ENCODE measurements at places on chromosomes 6 and 20. TPM values are rescaled to one million over a fixed set of nuclear protein-coding genes. Genes with fewer than 3 reads are reported as not detected.

WFDC10B gene
- total RNA-seq, result 1.9 TPM

ADGRF4 gene
- total RNA-seq, result 6.5 TPM

MYO6 gene
- total RNA-seq, result 81.1 TPM

APCDD1L gene
- total RNA-seq, result 2.3 TPM

CCDC170 gene
- 1.7 TPM for total RNA-seq

ASIP gene
- 0.70 TPM for total RNA-seq

DNA sequence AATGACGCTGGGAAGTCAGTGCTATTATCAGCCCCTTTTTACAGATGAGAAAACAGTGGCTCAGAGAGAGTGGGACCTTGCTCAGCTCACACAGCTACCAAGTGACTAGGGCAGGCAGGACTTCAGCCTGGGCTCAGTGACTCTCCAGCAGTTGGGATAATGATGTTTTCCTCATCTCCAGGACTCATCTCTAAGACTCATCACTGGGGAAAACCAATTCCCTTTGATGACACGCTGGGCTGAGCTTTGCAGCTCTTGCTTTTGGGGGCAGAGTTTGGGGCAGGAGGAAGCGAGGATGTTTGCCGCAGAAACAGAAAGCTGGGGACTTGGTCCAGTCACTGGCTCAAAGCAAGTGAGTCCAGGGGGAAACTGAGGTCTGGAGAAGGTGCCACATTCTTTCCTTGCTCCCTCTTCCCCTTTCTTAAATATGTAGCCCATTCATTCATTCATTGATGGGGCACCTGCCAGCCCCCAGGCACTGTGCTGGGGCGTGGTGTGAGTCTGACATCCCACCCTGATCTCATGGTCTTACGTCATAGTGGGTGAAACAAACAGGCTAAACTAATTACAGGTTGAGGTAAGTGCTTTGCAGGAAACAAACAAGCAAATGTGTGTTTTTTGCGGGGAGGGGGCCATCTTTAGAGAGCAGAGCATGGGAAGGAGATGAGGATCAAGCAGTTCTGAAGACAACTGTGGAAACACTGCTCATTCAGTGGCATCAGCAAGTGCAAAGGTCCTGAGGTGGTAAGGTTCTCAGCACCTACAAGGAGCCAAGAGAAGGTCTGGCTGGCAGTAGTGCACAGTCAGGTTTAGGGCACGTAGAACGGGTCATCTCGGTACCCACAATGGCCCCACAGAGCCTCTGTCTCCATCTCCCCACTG lies 74.4 kb upstream of the PMEPA1 start:
- DNase-seq, result no peak

DNA sequence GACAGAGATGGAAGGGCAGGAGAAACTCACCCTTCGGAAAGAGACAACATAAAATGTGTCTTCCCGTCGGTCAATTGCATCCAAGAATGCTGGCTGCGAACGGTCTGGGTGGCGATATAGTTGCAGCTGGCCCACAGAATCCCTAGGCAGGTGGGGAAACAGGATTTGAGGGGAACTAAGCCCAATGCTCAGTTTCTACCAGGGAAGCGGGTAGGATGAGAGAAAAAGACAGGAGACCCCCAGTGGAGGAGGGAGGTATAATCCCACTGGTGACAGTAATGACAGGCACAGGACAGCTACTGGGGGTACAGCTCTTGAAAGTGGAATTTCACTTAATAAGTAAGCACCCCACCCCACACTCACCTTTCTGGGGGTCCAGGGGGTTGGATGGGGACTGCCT lies 7.5 kb upstream of the TNXB start:
- no peak for DNase-seq

GRCh38 chr6:167493976-167494697 lies 169.3 kb downstream of the TTLL2 start:
- no peak for DNase-seq

DNA sequence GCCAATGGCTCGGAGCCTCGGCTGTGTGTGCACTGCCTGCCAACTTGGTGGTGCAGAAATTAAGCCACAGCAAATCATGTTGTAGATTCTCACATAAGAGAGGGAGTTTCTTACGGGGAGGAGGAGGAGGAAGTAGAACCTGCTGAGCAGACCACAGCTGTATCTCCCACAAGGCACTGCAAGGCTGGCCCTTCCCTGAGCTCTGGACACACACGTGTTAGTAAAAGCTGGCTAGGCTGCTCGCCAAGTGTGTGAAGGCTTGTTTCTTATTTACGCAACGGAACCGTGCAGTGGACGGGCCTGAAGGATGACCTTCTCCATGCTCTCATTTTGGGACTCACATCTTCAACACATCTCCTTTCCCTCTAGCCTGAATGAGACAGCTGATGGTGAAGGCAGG lies 15.7 kb upstream of the QKI start:
- DNase-seq, result no peak

DNA sequence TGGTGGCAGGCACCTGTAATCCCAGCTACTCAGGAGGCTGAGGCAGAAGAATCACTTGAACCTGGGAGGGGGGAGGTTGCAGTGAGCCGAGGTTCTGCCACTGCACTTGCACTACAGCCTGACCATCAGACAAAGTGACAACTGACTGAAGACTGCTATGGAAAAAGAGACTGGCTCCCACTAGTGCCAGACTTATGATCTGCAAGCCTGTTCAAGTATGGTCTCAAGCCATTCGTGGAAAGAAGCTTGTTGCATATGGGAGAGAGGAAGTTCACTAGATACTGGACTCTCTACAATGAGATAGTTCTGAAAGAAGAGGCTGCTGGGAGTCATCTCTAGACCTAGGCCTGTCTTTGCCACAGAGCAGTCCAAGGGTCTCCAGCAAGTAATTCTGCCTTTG lies 26.7 kb downstream of the MDN1 start:
- DNase-seq, result no peak

DNA sequence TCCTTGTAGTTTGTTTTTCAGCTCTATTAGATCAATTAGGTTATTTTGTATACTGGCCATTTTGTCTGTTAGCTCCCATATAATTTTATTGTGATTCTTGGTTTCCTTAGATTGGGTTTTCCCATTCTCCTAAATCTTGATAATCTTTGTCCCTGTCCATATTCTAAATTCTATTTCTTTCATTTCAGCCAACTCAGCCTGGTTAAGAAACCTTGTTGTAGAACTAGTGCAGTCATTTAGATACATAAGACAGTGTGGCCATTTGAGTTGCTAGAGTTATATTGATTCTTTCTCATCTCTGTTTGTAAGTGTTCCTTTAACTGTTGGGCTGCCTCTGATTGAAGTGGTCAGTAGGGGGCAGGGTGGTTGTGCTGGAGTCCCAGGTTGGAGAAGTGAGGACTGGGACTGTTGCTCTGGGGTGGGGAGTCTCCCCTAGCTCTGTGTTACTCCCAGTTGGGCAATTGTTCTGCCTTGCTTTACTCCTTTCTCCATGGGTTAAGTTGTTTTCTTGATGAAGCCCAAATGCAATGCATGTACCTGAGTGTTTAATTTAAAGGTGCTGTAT lies 98.8 kb upstream of the NRN1 start:
- DNase-seq, result no peak

DNA sequence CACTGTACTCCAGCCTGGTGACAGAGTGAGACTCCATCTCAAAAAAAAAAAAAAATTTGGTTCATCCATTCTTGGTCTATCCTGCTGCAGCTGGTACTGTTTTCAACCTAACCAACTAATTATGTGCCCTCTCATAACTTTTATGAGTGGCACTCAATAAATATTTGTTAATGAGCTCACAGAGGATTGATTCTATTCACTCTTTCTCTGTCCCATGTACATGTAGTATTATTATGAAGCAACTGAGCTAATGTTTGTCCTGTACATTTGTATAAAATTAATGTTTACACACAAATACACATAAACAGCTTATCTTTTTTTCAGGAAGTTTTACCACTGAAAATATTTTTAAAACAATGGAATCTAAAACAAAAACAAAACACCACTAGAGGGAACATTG lies 10.1 kb downstream of the RIPOR2 start:
- no peak for DNase-seq

DNA sequence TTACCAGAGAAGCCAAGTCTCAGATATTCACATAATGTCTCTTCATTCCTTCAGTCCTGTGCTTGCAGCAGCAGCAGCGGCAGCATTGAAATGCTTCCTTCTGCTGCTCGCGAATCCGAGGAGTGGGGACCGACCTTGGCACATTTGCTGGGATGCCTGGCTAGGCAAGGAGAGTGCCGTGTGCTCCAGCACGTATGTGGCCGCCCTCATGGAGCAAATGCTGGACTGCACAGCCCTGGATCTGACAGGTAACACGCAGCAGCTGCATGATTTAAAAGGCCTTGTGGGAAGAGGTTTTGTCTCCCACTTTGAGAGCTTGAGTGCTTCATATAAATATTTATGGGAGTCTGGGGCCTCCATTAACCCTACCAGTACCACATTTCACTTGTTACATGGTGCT lies 9.9 kb downstream of the MAFB start:
- DNase-seq, result no peak

GRCh38 chr20:13262671-13263360 lies 41.7 kb downstream of the ISM1 start:
- no peak for DNase-seq

DNA sequence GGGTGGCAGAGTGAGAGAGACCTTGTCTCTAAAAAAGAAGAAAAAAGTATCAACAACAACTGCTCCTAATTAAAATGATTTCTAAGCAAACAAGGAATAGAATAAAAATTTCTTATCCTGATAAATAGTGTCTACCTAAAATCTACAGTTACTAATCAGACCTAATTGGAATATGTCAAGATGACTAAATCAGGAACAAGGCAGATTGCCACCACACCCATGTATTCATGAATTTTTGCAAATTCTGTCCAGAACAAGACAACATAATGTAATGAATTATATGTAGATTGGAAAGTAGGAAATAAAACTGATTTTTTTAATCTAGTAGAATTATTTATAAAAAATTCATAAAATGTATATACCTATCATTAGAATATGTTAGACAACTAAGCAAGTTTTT lies 339.8 kb downstream of the NKAIN2 start:
- DNase-seq, result no peak

DNA sequence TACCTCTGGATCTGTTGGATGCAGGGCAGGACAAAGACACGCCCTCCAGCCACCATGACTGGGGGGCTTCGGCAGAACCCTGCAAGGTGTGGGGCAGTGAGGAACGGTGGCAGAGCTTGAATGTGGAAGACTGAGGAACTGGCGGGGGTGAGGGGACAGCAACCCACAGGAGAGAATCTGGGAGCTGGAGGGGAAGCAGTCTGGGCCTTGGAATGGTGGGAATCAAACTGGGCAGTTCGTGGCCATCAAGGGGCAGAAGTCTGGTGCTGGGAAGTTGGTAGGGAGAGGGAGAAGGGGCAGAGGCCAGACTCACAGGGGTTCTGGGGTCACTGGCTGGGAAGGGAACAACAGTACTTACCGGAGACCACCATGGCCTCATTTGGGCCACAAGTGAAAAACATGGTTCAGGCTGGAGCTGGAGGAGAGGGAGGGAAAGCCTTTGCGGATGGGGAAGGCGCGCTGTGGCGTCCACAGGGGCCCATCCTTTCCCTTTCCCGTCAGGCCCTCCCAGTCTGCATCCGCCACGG lies 635 bp downstream of the FLOT1 start:
- no peak for DNase-seq

GRCh38 chr6:52262620-52263344 lies 18.5 kb upstream of the IL17F start:
- DNase-seq, result no peak

GRCh38 chr6:21392177-21392576 lies 201.4 kb upstream of the SOX4 start:
- no peak for DNase-seq

- no peak for DNase-seq
These were observed 14.6 kb downstream of the MYBL2 start for GRCh38 chr20:43681468-43681942.

All from ureter (tissue), 1 donor.